Left renal pelvis (tissue), 4 donors: ENCODE measurements at places on chromosomes 4 and X.

DNA sequence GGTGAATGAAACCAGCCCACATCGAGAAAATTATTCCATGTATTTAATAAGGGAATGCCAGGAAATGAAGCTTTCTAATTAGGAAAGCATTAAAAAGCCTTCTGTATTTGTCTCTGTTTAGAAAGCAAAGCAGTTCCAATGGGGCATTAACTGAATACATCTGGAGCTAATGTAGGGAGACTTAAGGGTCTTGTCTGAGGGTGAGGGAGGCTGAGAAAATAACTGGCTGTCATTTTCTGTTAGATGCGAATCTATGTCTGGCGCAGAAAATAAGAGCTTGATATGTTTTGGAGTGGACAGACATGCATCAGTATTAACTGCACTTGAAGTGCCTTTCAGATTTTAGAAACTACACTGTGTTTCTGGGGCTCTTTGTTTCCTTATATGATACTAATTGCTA is 111.3 kb downstream of the KLHL8 start:
- no peak for DNase-seq

DNA sequence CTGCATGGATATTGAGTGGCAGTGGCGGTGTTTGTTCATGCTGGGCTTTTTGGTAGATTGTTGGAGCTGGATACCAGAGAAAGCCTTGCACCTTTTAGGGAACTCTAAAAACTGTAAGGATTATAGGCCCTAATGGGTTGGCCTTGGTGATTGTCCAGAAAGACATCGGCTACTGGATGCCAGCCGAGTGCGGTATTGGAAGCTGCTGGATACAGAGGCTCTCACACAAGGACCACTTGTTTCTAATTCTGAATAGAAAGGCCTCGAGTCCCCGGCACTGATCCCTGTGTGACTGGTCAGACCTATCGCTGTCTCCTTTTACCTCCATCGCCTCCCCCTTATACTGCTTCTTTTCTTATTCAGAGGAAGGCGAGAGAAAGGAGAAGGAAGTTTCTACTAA is 27.3 kb upstream of the SCOC start:
- DNase-seq: no peak

GRCh38 chr4:20787940-20788665 is 87.8 kb downstream of the PACRGL start:
- no peak for DNase-seq

- no peak for DNase-seq
These were observed 315.8 kb upstream of the TEX13C start for GRCh38 chrX:125003746-125004446.

GRCh38 chr4:8435656-8436121 is 4.8 kb downstream of the ACOX3 start:
- DNase-seq: no peak
